ENCODE measurements at places on chromosomes 6 and 20.
A peak's percentile ranks its signal among the peaks of the same experiment; 100 is the strongest.

- DNase-seq = no peak
These were observed 43.1 kb downstream of the MICA start for GRCh38 chr6:31446481-31446880.

- DNase-seq = no peak
These were observed 282.8 kb downstream of the RNGTT start for GRCh38 chr6:88680654-88681053.

- DNase-seq = no peak
These were observed 158.3 kb upstream of the OGFRL1 start for GRCh38 chr6:71130277-71130676.

DNA sequence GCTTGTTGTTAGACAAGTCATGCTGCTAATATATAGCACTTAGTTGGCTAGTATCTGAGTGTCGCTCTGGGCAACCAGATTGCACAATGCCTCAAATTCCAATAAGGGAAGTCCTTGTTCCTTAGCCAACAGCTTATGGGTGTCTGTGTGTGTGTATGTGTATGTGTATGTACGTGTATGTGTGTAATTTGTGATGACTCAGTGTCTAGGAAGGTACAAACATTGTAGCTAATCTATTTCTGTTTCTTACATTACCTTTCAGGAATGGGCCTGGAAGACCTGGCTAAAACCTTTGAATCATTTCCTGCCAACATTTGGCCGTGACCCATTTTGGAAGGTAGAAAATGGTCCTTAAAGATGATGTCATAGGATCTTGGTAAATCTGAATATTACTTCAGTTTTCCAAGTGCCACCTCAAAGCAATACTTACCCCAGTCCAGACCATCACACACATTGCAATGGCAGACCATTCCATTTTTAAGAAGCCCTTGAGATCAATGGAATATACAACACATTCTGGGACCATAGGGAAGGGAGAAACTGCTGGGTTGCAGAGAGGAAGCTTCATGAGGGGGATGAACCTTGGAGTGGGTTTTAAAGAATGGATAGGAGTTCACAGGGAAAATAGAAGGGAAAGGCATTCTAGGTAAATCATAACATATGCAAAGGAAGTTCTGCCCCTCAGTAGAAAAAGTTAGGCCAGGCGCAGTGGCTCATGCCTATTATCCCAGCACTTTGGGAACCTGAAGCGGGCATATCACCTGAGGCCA is 25.1 kb downstream of the NEDD9 start:
- DNase-seq = no peak

- DNase-seq = no peak
These were observed 293.8 kb downstream of the RFPL4B start for GRCh38 chr6:112640891-112641290.

GRCh38 chr6:88914180-88914579 is 49.2 kb downstream of the RNGTT start:
- DNase-seq = no peak

DNA sequence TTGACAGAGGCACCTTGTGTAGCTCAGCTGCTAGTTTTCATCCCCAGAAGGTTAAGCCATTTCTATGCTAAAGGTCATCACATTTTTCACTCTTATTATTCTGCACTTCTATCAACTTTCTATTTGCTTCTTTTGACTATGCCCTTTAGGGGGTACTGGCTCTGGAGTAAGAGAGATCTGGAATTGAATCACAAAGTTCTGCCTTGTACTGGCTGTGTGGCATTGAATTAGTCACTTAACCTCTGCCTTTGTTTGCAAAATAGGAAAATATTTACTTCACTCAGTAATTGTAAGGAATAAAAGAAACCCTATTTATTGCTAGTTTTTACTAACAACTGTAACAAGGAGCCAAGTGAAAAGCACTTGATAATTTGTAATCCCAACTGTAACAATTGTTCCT is 56.8 kb upstream of the MTRF1L start:
- no peak for DNase-seq

GRCh38 chr20:57760698-57761412 is 51.0 kb upstream of the PMEPA1 start:
- DNase-seq = no peak

DNA sequence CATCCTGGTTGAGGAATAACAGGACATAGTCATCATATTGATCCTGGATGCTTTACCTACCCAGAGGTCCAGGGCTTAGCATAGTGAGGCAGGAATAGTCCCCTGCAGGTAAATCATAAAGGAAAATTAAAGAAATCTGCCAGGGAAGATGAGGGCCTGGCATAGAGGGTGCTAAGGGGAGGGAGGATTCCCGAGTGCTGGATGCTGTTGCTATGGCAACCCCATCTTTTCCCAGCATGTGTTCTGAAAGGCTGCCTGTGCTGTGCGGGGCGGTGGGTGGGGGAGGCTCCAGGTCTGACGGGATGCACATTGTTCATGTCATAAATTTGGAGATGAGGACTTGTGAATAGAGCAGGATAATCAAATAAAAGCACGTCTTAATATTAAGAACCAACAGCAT is 212.6 kb upstream of the PCSK2 start:
- no peak for DNase-seq

DNA sequence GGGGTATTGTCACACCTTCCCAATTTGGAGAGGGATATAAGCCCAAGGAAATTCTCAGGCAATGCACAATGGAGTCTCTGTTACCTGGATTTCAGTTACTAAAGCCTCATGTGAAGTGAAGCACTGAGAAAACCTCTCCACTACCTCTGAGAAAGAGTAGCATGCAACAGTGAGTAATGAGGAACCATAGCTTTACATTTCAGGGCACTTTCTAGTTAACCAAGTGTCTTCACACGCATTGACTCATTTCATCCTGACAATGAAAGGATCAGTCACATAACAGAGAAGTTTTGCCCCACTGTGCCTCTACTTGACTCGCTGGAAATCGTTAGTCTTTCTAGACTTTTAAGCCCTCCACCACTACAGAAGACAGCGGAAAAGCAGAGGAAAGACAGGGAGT is 86.2 kb upstream of the ARID1B start:
- no peak for DNase-seq

DNA sequence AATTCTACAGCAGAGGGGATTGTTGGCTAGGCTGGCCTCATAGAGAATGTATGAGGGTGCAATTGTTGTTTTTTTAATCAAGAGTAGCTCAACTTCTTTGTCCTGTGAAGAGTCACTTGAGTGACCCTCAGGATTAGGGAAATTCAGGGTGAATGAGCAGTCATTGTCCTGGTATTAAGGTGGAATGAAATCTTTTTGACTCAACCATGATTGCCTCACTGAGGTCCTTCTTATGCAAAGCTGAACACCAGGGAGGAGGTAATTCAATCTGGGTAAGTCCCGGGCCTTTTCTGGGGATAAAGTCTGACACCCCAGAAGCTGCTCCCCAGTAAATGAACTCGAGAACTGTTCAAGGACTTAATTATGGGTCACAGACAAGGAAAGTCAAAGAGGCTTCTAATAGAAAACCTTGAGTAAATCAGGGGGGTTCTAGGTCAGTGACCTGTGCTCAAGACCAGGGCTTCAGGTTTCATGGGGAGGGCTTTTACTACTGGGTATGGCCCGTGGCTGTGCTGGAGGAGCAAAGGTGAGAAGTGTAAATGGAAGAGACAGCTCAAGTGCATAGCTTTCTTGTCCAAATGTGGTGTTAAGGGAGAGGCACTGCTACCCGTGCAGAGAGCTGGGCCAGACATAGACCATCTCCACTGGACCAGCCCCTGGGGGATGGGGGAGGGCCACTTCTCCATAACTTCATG is 25.3 kb upstream of the ZBTB24 start:
- DNase-seq = no peak

DNA sequence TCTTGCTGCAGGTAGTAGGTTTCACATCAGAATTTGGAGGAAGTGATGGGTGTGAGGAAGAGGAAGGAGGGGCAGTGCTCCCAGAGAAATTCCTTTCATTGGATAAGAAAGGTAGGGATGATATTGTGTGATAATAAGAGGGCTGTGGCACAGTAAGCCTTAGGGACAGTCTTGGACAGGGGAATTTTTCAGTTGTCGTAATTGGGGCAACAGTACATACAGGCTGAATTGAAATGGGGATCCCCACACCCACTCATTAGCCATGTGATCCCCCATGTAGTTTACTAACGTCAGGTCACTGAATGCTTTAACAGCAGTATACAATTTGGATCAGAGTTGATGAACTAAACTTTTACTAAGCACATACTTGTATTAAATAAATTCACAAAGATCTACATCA is 79.4 kb downstream of the FOXO3 start:
- no peak for DNase-seq

GRCh38 chr20:62441987-62442539 is 14.7 kb upstream of the RBBP8NL start:
- no peak for DNase-seq

GRCh38 chr20:60137657-60138245 is 179.5 kb downstream of the CDH26 start:
- no peak for DNase-seq

GRCh38 chr6:133207754-133208153 is 33.4 kb upstream of the EYA4 start:
- DNase-seq = no peak

GRCh38 chr6:11632231-11632630 is 94.7 kb downstream of the TMEM170B start:
- no peak for DNase-seq

GRCh38 chr6:105873211-105873704 is 212.9 kb upstream of the PRDM1 start:
- DNase-seq = no peak

GRCh38 chr6:13941902-13942301 is 17.1 kb downstream of the RNF182 start:
- no peak for DNase-seq

DNA sequence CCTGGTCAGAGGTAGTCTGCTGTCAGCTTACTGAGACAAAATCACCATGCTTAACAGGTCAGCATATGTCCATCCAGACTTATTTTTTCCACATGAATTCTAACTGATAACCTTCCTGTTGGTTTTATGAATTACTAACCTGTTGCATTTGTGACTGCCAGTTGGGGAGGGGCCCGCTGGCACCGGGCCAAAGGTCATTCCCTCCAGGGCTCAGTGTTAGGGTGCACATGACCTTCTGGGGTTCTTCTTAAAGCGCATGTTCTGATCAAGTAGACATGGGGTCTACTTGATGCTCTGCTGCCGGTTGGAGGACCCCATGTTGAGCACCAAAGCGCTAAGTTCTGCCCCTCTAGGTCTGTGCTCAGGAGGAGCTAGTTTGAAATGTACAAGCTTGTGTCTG is 15.6 kb downstream of the DUSP22 start:
- no peak for DNase-seq

DNA sequence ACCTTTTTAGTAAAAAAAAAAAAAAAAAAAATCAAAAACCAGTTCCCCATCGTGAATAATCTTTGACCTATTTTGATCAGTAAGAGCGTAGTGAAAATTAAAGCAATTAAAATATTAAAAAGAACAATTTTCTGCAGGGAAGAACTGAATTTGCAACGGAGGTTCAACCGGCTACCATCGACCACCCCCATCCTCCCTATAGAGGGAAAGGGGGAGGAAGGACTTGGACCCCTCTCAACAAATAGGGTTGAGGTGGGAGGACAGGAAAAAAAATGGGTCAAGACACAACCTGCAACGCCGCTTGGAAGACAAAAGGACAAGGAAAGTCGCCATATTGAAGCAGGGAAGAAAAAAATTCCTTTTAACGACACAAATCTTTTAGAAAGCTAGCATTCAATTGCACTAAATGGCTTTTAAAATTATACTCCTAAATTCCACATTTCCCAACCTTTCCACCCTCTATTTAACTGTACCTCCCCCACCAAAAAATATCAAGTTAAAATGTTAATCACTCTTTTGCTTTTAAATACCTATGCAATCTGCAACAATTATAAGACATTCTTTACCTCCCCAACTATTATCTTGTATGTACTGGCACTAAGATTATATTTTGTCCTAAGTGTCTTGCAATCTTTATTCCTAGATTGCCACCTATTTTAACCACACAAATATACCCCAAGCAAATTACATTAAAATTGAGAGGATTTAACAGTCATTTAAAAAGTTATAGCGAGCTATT is 1.7 kb downstream of the PPP1R10 start:
- peak; percentile 43 for DNase-seq

DNA sequence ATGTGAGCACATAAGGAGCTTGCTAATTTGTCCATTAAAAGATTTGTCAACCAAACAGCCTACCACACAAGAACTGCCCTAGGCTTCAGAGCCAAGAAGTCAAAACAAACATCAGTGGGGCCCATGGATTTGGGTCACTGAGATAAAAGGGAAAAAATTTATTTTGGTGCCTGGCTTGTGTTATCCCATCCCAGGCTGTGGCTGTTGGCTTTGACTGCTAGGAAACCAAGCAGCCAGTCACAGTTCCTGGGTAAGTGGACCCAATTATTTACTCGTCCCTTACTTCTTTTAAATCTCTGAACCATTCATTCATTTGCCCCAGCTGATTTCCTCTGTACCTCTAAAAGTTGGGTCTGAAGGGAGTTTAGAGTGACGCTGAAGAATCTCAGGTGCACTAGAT is 41.3 kb downstream of the EDN1 start:
- DNase-seq = no peak

Data from effector memory CD8-positive, alpha-beta T cell (primary cell).